ENCODE measurements at places on chromosomes 3 and 15.

DNA sequence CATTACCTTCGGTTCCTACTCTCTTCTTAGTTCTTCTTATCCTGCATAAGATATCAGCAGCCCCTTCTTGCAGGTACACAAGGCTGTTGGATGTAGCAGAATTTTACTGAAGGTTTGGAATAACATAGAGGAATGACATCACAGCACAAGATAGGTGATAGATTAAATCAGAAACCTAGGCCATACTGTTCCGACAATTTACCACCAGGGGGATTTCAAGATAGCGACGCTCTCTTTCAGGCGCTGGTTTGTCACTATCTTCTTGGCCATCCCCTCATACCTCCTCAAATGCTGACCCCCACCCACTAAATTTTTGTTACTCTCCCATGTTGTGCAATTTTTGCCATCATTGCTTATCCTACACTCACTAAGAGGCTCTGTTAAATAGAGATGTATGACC is 3.5 kb downstream of the SIDT1 start:
- H3K36me3 ChIP-seq: no peaks in the 10 kb centered on the region
- H3K4me1 ChIP-seq: peaks cover 16% of the 10 kb centered on the region
- peaks cover 42% of the 10 kb centered on the region for H3K27me3 ChIP-seq
- no peak for DNase-seq
- no peak overlapping the region for H3K4me3 ChIP-seq

GRCh38 chr3:135924506-135924905 is 41.0 kb upstream of the PPP2R3A start:
- H3K36me3 ChIP-seq: no peaks in the 10 kb centered on the region
- no peak overlapping the region for H3K27ac ChIP-seq
- H3K27me3 ChIP-seq: no peaks in the 10 kb centered on the region

- no peaks in the 10 kb centered on the region for H3K27me3 ChIP-seq
- no peaks in the 10 kb centered on the region for H3K36me3 ChIP-seq
- no peak overlapping the region for H3K4me3 ChIP-seq
- DNase-seq: no peak
- H3K27ac ChIP-seq: no peak overlapping the region
- no peaks in the 10 kb centered on the region for H3K4me1 ChIP-seq
Measured at GRCh38 chr3:167480748-167481147, 6.9 kb upstream of the SERPINI2 start.

- DNase-seq: no peak
- H3K27me3 ChIP-seq: no peaks in the 10 kb centered on the region
- H3K4me3 ChIP-seq: no peak overlapping the region
- no peak overlapping the region for H3K27ac ChIP-seq
- H3K36me3 ChIP-seq: no peaks in the 10 kb centered on the region
Measured at GRCh38 chr3:176352716-176353334, 844.5 kb downstream of the TBL1XR1 start.

DNA sequence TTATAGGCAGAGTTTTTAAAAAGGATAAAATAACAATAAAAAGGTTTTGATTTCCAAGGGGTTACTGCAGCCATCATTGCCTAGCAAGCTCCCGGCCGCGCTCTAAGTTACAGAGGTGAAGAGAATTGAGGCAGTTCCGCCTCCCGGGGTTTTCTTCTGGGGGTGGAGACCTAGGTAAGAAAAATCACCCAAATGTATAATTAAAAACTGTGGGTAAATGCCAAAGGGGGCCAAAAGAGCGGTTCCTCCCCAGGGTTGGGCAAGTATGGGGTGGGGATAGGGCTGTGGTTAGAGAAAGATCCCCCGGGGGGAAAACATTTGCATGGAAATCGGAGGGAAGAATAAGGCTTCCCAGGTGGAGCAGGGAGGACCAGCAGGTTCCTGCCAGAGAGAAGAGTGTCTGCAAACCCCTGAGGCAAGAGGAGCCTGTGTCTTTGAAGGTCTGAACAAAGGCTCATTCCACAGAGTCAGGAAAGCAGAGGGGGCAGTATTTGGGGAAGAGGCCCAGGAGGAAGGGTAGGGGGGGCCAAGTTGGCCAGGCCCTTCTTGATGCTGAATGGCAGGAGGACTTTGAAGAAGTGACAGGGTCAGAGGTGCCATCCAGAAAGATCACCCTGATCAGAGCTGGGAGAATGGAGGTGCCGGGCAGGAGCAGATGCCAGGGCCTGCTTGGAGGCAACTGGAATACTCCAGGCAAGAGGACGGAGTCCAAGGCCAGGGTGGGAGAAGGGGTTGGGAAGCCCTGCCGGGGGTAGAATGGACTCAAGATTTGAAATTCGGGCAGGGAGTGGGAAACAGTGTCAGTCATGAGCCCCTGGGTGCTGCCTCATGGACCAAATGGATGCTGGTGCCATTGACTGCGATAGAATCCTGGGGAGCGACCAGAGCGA is 152.9 kb upstream of the RGMA start:
- H3K36me3 ChIP-seq: no peaks in the 10 kb centered on the region
- no peaks in the 10 kb centered on the region for H3K4me1 ChIP-seq
- no peak for DNase-seq
- peaks cover 30% of the 10 kb centered on the region for H3K27me3 ChIP-seq

DNA sequence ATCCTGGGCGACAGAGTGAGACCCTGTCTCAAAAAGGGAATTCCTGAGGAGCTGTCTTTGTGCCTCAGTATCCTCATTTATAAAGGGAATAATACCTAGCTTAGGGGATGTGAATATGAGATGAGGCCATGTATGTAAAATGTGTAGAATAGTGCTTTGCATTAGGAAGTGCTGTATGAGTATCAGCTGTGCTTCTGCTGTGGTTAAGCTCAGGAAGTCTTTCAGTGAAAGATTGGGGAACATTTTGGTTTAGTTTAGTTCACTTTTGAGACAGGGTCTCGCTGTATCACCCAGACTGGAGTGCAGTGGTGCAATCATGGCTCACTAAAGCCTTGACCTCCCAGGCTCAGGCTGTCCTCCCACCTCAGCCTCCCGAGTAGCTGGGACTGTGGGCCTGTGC is 10.6 kb downstream of the THUMPD3 start:
- H3K27me3 ChIP-seq: no peaks in the 10 kb centered on the region
- H3K4me1 ChIP-seq: no peaks in the 10 kb centered on the region
- peaks cover 11% of the 10 kb centered on the region for H3K36me3 ChIP-seq
- no peak overlapping the region for H3K27ac ChIP-seq
- H3K4me3 ChIP-seq: no peak overlapping the region

GRCh38 chr3:184796551-184796950 is 15.4 kb upstream of the VPS8 start:
- H3K4me1 ChIP-seq: no peaks in the 10 kb centered on the region
- H3K4me3 ChIP-seq: no peak overlapping the region
- no peak for DNase-seq
- H3K36me3 ChIP-seq: no peaks in the 10 kb centered on the region
- H3K27ac ChIP-seq: no peak overlapping the region
- H3K27me3 ChIP-seq: 0 out of 3 replicates have a peak, but pooled peaks cover 3% of the 10 kb centered on the region

DNA sequence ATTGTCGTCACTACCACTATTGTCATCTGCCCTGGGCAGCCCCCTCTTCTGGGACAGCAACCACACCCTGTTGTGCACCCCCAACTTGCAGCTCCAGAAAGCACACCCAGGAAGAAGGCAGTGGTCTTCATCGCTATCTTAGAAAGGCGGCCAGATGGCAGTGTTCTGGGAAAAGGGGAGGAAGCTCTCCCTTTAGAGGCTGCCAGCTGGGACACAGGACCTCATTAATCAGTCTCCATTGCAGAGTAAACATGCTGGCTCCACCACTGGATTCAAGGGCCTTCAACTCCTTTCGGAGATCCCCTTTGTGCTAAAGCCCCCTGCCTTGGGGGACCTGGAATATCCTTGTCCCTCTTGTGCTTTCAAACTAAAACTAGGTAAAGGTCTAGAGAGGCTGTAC is 199.3 kb upstream of the LINGO1 start:
- H3K4me3 ChIP-seq: no peak overlapping the region
- DNase-seq: no peak
- H3K27ac ChIP-seq: no peak overlapping the region
- no peaks in the 10 kb centered on the region for H3K27me3 ChIP-seq
- no peaks in the 10 kb centered on the region for H3K4me1 ChIP-seq
- no peaks in the 10 kb centered on the region for H3K36me3 ChIP-seq

- no peak overlapping the region for H3K27ac ChIP-seq
- no peaks in the 10 kb centered on the region for H3K27me3 ChIP-seq
- no peak overlapping the region for H3K4me3 ChIP-seq
- H3K36me3 ChIP-seq: no peaks in the 10 kb centered on the region
Measured at GRCh38 chr3:8385848-8386620, 115.6 kb upstream of the LMCD1 start.

GRCh38 chr3:45367453-45367871 is 20.9 kb upstream of the LARS2 start:
- no peaks in the 10 kb centered on the region for H3K4me1 ChIP-seq
- H3K4me3 ChIP-seq: no peak overlapping the region
- peaks cover 14% of the 10 kb centered on the region for H3K27me3 ChIP-seq
- H3K36me3 ChIP-seq: no peaks in the 10 kb centered on the region
- DNase-seq: no peak

DNA sequence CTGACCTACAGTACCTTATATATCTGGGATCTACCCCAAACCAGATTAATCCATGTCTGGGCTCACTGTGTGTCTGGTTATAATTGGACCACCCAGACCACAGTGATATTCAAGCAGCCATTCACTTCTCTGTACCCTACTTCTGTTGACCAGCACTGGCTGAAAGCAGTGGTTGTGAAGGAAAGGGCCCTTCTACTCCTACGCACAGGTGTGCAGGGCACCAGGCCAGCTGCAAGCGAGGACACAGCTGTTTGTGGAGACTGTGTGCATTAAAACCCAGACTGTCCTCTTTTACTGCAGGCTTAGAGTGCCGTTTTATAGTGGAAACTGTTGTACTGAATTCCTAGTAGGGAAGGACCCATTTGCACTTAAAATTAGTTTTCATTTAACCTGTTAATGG is 29.5 kb downstream of the CTDSPL start:
- H3K27me3 ChIP-seq: no peaks in the 10 kb centered on the region
- no peak overlapping the region for H3K4me3 ChIP-seq
- no peak for DNase-seq

DNA sequence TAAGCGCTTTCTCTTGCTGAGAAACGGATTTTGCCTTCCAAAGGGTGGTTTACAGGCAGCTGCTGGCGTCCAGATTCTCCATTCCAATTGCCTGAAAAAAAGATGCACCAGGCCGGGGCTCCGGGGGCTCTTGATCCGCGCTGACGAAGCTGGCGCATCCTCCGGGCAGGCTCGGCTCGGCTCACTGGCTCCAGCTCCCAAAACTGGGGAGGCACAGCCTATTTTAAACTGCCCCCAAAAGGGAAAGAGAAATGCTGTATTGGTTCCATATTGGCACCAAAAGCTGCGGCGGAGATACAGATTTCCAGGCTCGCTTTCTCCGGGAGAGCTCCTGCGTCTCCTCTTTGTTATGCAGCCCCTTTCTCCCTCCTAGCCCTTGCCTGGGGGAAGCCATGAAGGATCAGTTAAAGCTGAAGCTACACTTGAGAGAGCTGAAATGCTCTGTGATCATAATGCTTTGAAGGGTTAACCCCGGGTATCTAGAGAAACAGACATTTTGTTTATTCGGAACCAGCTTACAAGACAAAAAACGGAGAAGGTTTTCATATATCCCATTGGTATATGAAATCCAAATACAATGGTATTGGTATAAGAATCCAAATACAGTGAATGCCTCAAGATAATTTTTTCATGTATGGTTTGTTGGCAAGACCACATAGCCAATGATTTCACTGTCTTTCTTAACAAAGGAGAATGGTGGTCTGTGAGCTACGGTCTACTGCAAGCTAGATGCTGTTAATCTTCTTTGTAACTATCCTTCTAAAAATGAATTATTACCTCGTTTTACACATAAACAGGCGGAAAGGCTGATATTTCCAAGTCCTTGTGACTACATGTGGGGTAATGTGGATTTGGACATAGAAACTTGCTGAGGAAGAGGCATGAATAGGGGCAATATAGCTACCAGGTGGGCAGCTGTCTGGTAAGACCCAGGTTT is 693 bp downstream of the CD200 start:
- H3K4me3 ChIP-seq: no peak overlapping the region
- H3K4me1 ChIP-seq: no peaks in the 10 kb centered on the region
- DNase-seq: no peak
- H3K27me3 ChIP-seq: peaks cover 15% of the 10 kb centered on the region

Data from HepG2 (cell line).